Myocyte (in vitro differentiated cells): ENCODE measurements at places on chromosomes 7 and 10. TPM values are rescaled to one million over a fixed set of nuclear protein-coding genes. Genes with fewer than 3 reads are reported as not detected.

GRCh38 chr10:59324597-59324996 lies 37.8 kb downstream of the FAM13C start:
- no peak for DNase-seq

- no peak for DNase-seq
These were observed 198.9 kb downstream of the WDR37 start for GRCh38 chr10:1255118-1255517.

The OR2A42 gene
- total RNA-seq: not detected in 2 replicates

DNA sequence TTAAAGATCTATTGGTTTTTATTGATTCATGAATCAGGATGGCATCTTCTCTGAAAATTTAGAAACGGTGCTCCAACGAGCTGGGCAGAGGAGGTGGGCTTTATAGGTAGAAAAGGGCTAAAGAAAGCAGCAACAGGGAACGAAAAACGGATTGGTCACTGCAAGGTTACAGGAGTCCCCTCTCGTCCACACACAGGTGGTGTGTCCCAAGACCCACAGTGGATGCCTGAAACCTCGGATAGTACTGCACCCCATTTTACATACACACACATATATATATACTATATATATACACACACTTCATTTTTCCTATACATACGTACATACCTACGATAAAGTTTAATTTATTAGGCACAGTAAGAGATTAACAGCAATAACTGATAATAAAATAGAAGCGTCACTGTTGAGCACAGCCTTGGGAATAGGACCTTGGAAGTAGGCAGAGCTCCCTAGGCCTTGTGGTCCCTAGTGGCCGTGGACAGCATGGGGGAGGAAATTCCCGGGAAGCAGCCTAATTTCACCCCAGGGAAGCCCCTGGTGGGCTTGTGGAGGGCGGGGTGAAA lies 737 bp upstream of the NUB1 start:
- DNase-seq: peak; percentile 3

DNA sequence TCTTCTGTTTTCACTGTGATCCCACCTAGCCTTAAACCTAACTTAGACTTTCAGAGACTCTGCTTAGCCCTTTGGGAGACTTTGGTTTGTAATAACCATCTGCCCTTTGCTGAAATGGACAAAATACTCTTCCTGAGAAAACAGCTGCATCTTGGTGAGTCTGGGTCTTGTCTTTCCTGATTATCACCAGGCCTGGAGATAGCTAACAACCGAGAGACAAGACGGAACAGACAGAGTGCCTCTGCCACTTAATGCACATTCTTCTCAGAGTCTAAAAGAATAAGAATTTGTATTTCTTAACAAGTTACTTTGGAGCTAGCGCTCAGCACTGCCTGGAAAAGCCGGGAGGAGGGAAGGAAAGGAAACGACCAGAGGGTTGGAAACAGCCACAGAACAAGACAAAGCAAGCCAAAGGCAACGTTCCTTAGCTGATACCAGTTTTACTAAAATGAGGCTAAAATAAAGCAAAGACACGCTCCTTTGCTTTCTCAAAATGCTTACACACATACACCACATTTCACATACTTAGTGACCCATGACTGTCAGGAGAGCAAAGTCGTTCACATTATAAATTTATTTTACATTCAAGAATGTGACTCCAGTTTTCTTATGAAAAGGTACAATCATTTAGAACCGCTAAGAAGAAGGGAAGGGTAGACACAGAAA lies 70.3 kb upstream of the DGKI start:
- DNase-seq: no peak

The PTPRN2 gene
- total RNA-seq: 0.16 and 0.24 TPM in 2 replicates

DNA sequence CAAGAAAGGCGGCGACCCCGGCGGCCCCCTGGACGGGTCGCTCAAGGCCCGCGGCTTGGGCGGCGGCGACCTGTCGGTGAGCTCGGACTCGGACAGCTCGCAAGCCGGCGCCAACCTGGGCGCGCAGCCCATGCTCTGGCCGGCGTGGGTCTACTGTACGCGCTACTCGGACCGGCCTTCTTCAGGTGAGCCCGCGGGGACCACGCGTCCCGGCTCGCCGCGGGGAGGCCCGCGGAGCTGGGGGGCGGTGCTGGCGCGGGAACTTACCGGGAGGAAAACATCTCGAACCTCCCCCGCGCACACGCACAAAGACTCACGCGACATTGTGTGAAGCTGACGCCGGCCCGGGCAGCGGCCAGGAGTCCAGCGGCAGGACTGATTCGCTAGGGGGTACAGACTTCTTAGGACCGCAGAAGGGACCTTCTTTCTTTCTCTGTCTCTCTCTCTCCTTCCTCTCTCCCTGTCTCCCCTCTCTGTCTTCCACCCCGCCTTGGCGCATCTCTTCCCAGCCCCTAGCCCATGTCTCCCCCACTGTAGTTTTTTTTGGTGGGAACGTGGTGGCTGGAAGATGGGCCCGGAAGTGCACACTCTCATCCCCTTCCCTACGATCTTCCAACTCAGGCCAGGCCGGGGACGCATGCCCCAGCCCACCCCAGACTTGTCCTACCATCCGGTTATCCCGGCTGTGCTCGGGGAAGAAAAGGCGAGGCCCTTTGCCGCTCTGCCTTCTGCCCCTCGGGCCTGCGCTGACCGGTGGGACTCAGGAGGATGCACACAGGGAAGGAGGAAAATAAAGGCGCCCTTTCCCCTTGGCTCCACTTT lies 1.2 kb downstream of the EN2 start:
- no peak for DNase-seq

The AOC1 gene
- 0.21 and 0.62 TPM in 2 replicates for total RNA-seq

GRCh38 chr10:121127151-121127906 lies 276.2 kb downstream of the WDR11 start:
- no peak for DNase-seq

DNA sequence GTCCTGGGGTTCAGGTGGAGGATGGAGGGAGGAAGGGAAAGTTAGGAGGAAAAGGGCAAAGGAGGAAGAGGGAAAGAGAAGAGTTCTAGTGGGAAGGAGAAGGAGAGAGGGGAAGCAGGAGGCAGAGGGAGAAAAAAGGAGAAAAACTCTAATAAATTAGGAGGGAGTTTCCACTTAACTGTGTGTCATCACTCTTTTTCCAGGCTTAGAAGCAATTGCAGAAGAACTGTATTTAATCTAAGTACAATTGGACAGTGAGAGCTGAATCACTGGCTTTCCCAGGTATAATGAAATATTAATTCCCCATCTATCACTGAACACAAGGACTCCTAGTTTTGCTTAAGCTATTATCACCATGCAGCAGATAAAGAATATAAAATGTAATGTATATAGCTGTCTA lies 76.8 kb downstream of the CREB3L2 start:
- no peak for DNase-seq

GRCh38 chr7:155998766-155999630 lies 186.7 kb upstream of the SHH start:
- DNase-seq: no peak

The ELFN1 gene
- total RNA-seq: not detected in 2 replicates

DNA sequence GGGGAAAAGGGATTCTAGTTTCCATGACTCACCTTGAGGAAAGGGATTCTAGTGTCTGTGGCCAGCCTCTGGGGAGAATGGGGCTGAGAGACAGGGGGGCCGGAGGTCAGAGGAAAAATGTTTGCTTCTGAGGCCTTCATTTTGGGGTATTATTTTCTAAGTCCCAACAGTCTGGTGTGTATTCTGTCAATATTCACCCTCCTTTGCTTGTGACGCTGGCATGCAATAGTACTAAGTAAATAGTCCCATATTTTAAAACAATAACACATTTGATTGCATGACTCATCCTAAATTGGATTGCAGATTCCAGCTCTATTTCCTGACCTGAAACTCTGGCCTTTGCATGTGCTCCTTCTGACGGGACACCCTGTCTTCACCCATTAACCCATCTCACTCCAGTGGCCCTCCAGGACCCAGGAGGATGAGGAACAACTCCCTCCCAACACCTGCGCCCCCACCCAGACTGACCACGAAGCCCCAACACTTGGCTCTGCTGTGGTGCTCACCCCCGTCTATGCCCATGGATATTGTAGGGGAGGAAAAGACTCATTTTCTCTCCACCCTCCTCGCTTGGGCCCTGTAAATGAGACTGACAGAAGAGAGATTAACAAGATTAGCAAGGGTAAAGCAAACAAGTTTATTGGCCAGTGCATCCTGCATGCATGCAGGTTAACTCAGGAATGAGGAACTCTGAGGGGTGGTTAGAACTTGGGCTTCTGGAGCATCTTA lies 495.6 kb upstream of the KLF6 start:
- DNase-seq: peak; percentile 24

- peak; percentile 81 for DNase-seq
These were observed 24.1 kb downstream of the MINDY4 start for GRCh38 chr7:30795161-30795948.

DNA sequence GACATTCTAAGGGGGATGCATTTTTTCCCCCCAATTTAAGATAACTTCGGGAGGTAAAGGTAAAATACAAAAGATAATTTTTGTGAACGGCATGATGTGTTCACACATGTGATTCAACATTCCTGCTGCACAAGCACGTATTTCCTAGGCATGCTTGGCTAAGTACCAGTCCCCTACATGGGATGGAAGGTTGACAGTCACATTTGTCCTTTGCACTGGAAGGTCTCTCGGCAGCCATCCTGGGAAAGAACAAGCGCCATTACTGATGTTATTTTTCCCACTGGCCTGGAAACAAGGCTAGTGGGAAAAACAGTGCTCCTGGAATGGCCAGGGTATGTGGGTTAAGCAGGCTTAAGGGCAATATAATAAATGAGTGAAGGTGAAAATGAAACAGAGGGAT lies 276.2 kb upstream of the AOAH start:
- DNase-seq: no peak

- no peak for DNase-seq
These were observed 66.9 kb downstream of the MTPAP start for GRCh38 chr10:30282221-30282620.

DNA sequence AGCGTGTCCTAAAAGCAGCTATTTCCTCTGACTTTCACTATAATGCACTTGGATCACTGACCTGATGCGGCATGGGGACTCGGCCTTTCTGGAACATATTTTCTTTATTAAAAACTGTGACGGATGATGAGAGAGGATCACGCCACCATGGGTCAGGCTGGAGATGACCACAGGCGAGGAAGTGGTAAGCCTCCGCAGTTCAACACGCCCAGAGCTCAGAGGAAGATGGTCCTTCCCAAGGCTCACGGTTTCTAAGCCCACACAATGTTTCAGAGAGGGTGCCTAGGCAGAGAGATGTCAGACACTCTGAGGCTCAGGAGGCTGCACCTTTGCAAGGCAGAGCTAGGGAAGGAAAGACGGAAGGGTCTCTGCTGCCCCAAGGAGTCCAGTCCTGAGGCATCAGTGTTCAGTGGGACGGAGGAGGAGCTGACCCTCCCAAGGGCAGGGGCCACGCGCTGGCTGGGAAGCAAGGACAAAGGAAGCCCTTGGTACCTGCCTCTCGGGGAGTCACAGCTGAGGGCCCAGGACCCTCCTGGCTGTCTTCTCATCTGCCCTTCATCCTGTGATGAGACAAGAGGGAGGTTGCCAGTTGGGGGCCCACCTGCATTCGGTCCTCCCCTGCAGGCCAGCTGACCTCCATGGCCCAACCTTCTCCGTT lies 9.5 kb downstream of the CHST15 start:
- DNase-seq: no peak

The PAPOLB gene
- 0.05 TPM in 1 of 2 replicates, not detected in the other for total RNA-seq

DNA sequence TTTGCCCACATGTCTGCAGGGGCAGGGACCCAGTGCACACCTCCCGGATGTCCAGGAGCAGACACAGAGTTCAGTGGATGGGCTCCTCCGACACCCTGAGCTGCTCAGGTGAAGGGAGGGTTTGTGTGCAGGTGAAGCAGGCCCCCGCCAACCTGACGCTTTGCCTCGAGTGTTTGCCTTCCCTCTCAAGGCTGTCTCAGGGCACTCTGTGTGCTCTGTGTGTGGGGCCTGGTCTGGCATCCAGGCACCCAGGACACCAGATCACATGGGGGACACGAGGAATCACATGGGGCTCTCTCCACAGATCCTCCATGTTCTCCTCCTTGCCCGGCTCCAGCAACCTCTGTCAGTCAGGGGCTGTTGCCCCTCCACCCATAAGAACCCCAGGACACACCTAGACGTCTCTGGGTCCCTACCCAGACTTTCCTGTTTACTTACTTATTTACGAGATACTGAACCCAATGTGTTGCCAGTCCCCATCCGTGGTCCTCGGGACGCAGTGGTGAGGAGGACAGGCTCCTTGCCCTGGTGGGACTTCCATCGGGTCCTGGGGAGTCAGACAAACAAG lies 99.5 kb downstream of the HTR5A start:
- DNase-seq: no peak

GRCh38 chr10:71868192-71868697 lies 17.2 kb upstream of the PSAP start:
- DNase-seq: peak; percentile 99

The SUMF2 gene
- total RNA-seq: 155 and 162 TPM in 2 replicates

GRCh38 chr10:42543840-42544372 lies 94.5 kb downstream of the ZNF33B start:
- DNase-seq: no peak

- no peak for DNase-seq
These were observed 985.6 kb upstream of the LRRN3 start for GRCh38 chr7:110105307-110105706.

DNA sequence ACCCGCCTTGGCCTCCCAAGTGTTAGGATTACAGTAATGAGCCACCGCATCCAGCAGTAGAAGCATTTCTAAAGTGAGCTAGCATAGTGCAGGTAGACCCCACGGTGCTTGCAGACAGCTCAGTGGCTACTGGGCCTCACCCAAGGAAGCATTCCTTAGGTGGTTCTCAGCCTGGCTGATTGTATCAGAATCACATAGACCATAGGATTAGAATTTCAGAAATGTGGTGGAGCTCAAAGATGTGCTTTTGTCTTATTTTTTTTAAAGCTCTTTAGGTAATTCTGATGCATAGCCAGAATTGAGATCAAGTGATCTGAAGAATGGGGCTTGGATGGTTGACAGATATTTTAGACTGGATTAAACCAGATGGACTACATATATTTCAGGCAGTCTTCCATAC lies 10.9 kb downstream of the ANLN start:
- no peak for DNase-seq

GRCh38 chr10:117720931-117721835 lies 178.6 kb downstream of the EMX2 start:
- DNase-seq: no peak

- peak; percentile 40 for DNase-seq
These were observed 49.2 kb downstream of the CUL2 start for GRCh38 chr10:35040760-35041501.

DNA sequence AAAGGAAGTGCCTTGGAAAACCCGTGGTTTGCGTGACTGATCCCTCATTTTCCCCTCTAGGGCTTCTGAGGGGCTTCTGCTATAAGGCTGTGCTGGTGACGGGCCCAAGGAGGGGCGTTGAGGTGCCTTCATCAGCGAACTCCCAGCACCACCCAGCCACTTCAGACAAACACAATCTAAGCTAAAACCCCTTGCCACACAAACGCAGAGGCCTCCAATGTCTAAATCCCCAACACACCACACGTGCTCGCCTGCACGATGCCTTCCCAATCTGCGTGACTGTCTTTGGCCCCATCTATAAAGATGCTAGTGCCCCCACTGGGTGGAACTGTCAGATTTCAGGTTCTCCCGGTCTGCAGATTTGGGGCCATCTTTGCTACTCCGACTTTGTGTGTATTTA lies 4.1 kb upstream of the GAD2 start:
- DNase-seq: no peak

- DNase-seq: peak; percentile 59
These were observed 29.0 kb downstream of the DENND2A start for GRCh38 chr7:140611641-140612040.

- DNase-seq: no peak
These were observed 27.0 kb downstream of the IMMP2L start for GRCh38 chr7:111535142-111535870.
